Activated T-cell treated with anti-CD3 and anti-CD28 coated beads, Interleukin-2, amount 50 U/mL, for 24 hours (primary cell): ENCODE measurements at places on chromosomes 13 and 19.

- no peak for DNase-seq
Measured at GRCh38 chr13:48493066-48493765, 39.7 kb downstream of the RCBTB2 start.

- DNase-seq: no peak
Measured at GRCh38 chr19:46951171-46951986, 68.3 kb upstream of the NPAS1 start.

DNA sequence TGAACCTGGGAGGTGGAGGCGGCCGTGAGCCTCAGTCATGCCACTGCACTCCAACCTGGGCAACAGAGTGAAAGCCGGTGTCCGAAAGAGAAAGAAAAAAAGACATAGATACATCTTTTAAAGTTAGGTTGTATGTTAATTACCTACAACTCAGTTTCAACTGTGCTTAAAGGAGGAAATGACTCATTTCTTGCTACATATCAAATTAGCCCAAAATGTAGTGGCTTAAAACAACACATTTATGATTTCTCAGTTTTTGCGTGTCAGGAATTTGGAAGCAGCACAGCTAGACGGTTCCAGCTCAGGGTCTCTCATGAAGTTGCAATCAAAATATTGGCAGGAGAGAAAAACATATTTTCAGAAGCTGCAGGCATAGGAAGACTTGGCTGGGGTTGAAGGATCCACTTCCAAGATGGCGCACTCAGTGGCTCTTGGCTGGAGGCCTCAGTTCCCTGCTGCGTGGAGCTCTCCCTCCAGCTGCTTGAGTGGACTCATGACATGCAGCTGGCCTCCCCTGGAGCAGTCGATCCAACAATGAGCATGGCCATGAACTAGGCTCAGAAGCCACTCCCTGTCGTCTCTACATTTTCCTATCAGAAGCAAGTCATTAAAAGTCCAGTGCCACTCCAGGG, 7.1 kb downstream of the LDLR start:
- DNase-seq: peak; percentile 69

DNA sequence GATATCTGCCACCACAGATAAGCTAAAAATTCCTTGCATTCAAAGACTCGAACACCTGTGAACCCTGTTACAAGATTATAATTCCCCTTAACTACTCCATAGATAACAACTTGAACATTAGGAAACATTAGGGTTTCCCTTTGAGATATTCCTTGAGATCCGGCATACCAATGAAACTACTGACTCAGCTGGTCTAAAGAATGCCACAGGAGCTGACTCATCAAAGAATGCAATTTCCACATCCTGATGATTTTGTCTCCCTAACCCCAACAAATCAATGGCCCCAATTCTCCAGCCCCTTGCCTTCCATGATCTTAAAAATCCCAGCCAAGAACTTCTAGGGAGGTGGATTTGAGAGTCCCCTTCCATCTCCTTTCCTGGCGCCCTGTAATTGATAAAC, 35.6 kb upstream of the ZNF599 start:
- no peak for DNase-seq

- no peak for DNase-seq
Measured at GRCh38 chr19:40585241-40585981, 8.7 kb downstream of the SHKBP1 start.

DNA sequence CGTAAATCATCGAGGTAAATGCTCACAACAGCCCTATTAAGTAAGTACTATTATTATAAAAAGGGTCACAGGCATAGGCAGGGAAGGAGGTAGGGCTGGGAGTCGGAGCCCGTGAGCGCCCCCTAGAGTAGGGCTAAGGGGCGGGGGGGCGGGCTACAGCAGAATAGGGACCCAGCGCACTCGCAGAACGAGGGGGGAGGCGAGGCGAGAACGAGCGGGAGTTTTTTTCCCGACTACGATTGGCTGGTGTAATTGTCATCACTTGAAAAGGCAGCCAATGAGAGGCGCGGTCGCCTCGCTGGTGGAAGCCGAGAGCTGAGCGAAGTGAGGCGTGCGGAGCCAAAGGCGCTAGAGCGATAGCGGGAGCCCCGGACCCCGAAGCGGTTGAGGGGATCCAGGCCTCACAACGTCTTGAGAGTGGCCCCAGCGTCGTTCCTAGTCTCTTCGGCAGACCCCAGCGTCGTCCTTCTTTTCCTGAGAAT, 24.2 kb downstream of the KEAP1 start:
- DNase-seq: peak; percentile 90

- DNase-seq: no peak
Measured at GRCh38 chr13:99731747-99732146, 230.5 kb downstream of the TM9SF2 start.

DNA sequence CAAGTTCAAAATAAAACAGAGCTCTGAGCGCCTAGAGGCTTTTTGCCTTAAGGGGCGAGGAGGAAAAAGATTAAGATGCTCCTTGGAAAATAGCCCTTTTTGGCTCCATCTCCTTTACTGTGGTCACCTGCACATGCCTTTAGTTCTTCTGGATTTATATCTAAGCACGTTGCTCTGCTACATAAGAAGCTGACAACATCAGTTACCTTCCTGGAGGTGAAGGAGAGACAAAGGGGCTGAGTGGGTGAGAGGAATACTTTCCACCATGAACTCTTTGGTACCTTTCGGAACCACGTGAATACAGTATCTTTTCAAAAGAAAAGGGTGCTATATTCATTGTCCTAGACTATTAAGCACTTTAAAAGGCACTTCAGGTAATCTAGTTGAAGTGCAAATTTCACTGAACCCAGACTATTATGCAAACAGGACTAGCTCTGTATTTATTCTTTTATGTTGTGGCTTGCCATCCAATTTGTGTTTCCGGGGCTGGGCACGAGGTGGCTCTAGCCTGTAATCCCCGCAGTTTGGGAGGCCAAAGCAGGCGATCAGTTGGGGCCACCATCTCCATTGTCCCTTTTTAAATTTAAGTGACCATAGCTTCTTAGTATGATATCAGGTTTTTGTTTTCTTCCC, 201.5 kb downstream of the TM9SF2 start:
- DNase-seq: no peak

- DNase-seq: no peak
Measured at GRCh38 chr19:1616396-1616795, 11.1 kb upstream of the UQCR11 start.

GRCh38 chr19:31315652-31316051, 33.6 kb downstream of the TSHZ3 start:
- DNase-seq: no peak

DNA sequence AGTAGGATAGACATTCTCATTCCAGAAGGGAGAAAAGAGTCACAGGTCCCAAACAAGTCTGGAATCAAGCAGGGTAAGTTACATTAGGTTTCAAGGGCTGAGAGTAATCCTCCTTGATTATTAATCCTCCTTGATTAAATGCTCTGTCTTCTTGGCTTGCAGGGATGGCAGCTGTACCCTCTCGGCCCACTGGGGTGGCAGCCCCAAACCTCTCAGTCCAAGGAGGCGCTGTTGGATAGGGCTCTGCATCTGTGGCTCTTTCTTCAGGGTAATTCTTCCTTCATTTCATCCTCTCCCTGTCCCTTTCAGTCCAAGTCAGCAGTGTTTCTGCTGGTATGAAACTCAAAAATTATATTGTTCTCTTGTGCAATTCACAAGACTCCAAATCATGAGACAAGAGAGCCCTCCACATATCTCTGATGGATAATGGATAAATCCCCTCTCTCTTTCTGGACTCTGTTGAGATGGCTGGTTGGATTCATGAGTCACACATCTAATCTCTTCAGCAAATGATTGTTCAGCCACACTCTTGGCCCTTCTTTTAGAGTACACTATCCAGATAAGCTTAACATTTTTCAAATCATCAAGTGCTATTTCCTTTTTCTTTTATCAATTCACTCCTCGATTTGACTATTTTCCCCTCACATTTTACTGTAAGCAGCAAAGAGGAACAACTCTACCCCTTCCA, 323.7 kb upstream of the HTR2A start:
- no peak for DNase-seq

- DNase-seq: no peak
Measured at GRCh38 chr13:34143637-34144036, 325.7 kb downstream of the RFC3 start.

DNA sequence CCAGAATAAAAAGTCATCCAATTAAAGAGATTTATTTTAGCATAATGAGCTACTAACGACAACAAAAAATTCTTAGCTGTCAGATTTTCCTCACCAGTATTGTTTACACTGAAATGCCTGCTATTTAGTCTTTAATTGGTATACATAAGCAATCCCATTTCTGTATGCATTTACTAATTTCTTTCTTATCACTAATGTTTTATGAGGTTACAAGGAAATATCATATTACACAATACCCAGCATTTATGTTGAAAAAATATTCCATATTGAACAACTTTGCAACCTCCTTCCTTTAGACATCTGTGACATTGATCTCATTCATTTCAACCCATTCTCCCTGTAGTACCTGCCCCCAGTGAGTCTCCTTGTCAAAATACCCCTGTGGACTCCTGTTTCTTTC, 135.4 kb downstream of the SLITRK6 start:
- no peak for DNase-seq

DNA sequence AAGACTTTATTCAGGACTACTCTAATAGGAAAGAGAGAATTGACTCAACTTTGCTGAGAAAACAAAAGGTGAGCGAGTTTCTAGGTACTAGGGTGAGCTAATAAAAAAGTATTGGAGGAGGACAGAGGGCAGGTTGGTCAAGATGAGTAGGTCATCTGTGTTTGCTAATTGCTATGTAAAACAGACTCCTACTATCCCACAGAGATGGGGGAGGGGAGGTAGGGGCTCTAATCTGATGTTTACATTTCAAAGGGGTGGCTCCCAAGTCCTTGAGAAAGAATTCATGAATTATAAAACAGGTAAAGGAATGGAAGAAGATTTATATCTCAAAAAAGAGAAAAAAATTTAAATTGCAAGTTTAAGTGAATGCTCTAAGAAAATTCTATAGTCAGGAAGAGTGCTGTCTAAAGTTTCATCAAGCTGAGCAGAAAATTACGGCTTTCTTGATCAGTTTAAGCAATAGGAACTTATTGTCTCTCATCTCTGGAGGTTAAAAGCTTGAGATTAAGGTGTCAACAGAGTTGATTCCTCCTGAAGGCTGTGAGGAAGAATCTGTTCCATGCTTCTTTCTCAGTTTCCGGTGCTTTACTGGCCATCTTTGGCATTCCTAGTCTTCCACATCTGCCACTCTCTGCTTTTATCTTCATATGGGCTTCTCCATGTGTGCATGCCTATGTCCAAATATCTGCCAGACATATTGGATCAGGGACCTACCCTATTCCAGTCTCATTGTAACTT, 790.3 kb downstream of the SLITRK5 start:
- no peak for DNase-seq

DNA sequence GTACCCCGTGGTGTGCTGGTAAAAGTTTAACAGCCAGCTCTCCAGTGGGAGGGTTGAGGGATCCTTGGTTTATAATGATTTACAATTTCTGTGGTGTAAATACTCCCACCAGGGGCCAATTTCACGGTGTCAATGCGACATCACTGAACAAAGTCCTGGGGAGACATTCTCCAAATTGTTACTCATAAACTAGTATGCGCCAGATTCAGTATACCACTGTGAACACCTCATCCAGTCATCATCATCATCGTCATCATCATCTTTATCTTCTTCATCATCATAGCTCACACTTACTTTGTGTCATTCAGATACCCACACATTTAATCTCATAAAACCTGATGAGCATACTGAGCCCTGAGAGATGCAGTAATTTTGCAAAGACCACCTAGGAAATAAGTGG, 17.2 kb upstream of the TNFSF14 start:
- no peak for DNase-seq

- peak; percentile 82 for DNase-seq
Measured at GRCh38 chr13:21670006-21670882, 629 bp upstream of the FGF9 start.

GRCh38 chr19:16076958-16077611, 790 bp downstream of the TPM4 start:
- DNase-seq: peak; percentile 61

GRCh38 chr13:35894636-35895035, 236.5 kb downstream of the DCLK1 start:
- no peak for DNase-seq
